ENCODE measurements at places on chromosomes 5 and 9. TPM values are rescaled to one million over a fixed set of nuclear protein-coding genes. Genes with fewer than 3 reads are reported as not detected.

GRCh38 chr5:115349001-115349817 lies 52.8 kb upstream of the CCDC112 start:
- no peak for DNase-seq

DNA sequence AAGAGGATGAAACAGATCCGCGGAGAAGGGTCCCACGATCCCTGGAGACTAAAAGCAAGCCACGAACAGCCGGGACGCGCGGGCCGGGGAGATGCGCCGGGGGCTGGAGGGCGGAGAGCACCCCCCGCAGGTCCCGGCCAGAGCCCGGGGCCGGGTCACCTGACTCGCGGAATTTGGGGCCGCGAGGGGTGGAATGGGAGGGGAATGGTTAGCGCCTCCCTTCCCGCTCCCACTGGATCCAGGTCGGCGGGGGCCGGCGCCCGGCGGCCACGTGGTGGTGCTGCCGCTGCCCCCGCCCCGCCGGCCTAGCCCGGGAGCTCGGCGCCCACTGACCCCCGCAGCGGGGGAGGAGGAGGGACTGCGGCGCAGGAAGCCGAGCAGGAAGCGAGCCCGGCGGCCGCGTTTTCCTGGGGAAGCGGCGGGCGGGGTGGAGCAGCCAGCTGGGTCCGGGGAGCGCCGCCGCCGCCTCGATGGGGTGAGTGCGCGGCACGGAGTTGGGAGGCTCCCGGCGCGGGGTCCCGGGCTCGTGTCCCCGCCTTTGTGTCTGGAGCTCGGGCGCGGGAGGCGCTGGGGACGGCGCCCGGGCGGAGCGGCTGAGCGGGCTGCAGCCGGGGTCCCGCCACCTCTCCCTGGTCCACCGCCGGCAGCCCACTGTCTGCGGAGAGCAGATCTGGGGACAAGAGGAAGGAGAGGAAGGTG lies at the start of gene RAI14:
Gene RAI14, plus strand, starts transcription at position 328 of the 699 bp plus-strand sequence. CDS start 30,592 bp downstream, outside the sequence.
- peak; percentile 75 for DNase-seq

DNA sequence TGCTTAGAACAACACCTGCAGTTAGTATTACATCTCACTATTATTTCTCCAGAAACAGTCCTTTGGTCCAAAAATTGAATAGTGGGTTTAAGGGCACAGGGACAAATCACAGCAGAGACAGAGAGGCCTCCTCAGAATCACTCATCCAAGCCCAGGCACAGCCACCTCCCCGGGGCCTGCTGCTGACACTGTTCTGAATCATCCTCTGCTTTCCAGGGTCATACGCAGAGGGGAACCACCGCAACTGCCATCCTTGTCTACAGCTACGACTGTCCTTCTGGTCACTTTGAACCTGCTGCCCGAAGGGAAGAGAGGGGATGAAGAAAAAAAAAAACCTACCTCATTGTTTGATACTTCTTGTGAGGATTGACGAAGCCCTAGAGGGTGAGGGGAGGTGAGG lies 35.3 kb upstream of the MAN2A1 start:
- DNase-seq: no peak

GRCh38 chr5:43997647-43998272 lies 391.5 kb downstream of the FGF10 start:
- DNase-seq: peak; percentile 6

DNA sequence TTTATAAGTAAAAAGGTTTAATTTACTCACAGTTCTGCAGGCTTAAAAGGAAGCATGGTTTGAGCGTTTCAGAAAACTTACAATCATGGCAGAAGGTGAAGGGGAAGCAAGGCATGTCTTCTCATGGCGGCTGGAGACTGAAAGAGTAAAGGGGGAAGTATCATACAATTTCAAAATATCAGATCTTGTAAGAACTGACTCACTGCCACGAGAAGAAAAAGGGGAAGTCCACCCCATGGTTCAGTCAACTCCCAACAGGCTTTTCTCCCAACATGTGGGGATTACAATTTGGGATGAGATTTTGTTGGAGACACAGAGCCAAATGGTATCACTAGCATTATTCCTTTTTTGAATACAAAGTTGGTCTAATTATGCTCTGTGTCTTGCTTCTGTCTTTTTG lies 627.9 kb upstream of the ST8SIA4 start:
- no peak for DNase-seq

DNA sequence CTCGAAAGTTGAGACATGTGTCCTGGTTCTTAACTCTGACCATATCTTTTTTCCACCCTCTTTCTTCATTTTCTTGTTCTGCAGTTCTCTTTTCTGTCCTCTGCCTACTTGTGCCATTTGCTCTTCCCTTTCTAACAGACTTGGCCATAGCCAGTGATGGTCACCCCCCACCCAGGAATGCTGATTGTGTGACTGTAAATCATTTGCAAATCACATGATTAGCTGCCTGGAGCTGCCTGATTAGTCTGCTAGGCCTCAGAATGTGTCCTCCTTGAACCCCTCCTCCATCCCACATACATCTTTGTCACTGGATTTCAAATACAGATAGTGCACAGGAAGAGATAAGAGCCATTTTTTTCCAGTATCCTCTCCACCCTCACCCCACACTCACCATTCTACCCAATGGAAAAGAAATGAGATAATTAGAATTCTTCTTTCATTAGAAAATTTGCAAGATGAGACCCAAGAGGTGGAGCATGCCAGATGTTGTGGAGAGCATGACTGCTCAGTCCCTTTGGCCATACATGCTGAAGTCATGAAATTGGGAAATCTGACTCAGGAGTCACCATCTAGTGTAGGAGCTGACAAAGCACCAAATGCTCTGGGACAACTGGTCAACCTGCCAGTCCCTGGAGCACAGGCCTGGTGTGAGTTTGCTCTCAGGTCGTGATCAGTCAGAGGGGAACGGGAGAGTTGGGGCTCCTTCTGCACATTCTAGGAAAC lies 538.2 kb downstream of the CCDC171 start:
- no peak for DNase-seq

DNA sequence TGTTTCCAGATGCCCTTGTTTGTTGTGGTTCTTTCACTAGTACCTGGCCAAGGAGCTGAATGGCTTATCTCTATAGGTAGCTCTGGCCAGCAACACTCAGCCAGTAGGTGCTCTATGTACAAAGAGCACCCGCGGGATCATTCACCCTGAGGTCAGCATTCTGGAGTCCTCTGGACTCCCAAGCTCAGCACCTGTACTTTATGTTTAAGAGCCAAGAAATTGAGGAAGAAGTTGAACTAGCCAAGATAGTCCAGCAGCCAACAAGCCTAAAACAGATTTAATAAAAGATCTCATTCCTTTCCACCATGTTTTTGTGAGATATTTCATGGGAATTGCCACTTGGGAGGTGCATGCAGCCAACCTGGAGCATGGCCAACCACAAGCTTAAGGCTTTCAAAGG lies 242.6 kb upstream of the PAPPA start:
- DNase-seq: no peak

- DNase-seq: no peak
Measured at GRCh38 chr5:8525819-8526218, 656.9 kb downstream of the MTRR start.

GRCh38 chr5:56200971-56201666 lies 32.0 kb downstream of the ANKRD55 start:
- DNase-seq: peak; percentile 27

DNA sequence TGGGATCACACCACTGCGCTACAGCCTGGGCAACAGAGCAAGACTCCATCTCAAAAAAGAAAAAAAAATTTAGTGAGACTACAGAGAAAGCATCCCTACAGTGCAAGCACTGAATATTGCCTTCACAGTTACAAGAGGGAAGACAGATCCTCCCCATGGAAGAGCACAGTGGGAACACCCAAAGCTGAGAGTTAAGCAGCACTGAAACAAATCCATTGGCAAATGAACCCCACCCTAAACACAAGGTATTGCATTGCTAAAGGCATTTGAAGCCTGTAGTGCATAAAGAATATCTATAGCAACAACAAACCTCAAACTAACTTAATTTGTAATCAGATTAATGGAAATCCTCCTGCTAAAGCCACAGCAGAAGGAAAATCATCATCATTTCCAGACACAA lies 27.1 kb downstream of the HTR1A start:
- DNase-seq: no peak

GRCh38 chr5:59126708-59127573 lies 544.1 kb downstream of the RAB3C start:
- DNase-seq: peak; percentile 72

DNA sequence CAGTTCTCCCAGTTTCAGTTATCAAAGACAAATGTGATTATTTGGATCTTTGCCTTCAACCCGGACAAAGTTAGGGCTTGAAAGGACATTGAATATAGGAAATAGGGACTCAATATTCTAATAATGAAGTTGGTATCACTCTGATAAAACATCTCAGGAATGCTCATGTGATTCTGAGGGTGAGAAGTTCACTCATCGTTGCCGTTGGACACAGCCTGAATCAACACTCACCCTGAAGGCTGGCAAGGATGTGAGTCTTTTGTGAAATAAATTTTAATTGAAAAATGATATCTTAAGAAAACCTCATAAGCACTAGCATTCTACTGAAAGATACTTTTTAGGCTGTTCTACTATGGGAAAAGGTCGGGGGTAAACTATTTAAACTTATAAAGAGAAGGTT lies 44.8 kb upstream of the C9orf72 start:
- DNase-seq: no peak

GRCh38 chr5:149826574-149826973 lies 96.5 kb downstream of the PPARGC1B start:
- DNase-seq: peak; percentile 39

C9orf50 gene
- 3.5 TPM for polyA plus RNA-seq

PCDHA1 gene
- polyA plus RNA-seq: 0.61 TPM

MRNIP gene
- 24.3 TPM for polyA plus RNA-seq

ARL14EPL gene
- polyA plus RNA-seq: not detected

KCNV2 gene
- not detected for polyA plus RNA-seq

CEL gene
- 0.92 TPM for polyA plus RNA-seq

CMYA5 gene
- 0.42 TPM for polyA plus RNA-seq

IPPK gene
- polyA plus RNA-seq: 6.9 TPM

NR2F1 gene
- 356 TPM for polyA plus RNA-seq
